Left cardiac atrium (tissue), 4 donors: ENCODE measurements at places on chromosomes 16 and 17. TPM values are rescaled to one million over a fixed set of nuclear protein-coding genes. Genes with fewer than 3 reads are reported as not detected.

Gene PRAC1
- not detected for total RNA-seq

Gene PRSS22
- total RNA-seq: not detected

DNA sequence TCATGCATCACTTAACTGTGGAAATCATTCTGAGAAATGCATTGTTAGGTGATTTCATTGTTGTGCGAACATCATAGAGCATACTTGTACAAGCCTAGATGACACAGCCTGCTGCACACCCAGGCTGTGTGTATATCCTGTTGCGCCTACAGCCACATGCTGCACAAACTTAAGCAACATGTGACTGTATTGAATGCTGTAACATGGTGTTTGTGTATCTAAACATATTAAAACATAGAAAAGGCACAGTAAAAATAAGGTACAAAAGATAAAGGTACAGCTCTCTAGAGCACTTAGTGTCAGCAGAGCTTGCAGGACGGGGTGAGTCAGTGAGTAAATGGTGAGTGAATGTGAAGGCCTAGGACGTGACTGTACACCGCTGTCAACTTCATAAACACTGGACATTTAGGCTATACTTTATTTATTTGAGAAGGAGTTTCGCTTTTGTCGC lies 11.9 kb downstream of the FOXK2 start:
- DNase-seq: no peak

DNA sequence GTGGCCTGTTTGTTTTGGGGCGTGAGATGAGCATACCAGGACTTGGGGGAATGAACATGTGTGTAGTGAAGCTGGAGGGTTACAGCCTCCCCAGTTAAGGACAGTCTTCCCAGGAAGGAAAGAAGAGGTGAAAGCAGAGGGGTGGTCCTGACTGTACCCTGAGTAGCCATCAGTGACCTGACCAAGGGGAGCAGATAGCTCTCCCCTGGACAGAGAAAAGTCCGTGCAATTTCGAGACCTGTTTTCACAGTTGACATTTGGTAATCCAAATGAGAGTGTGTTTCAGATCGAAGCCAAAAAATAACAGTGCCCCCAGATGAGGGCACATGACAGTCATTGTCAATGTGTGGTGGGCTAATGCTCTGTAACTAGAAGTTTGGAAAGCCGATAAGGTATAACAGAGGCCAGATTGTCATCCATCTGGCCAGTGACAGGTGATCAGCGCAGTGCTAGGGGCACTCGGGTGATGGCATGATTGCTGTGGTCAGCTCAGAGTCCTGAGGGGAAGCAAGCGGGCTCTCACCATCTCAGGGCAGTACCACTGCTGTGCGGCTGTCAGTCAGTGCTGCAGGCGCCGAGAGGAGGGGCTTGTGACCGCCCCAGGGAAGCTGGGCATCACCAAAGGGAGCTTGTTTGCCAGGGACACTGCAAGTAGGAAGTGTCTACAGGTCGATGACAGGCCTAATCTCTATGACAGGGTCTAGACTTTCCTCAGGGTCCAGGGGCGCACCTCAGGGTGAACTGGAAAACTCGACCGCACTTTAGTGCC lies 1.1 kb upstream of the NME2 start:
- DNase-seq: no peak

DNA sequence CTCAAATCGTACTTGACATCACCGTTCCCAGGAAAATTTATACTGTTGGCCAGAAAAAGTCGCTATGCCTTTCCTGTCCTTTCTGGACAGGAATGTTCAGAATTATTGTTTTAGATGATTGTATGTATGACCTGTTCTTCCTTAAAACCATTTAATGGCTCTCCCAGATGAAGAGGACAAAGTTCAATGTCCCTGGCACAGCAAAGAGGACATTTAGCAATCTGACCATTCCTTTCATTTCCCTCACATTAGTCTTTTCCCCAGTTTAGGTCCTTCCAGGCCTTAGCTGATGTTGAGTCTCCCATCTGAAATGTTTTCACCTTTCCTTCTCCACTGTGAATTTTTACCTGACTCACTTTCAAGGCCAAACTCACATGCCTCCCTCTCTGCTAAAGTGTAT lies 938.9 kb downstream of the CDH11 start:
- DNase-seq: no peak

Gene TP53TG3B
- not detected for total RNA-seq

Gene SULT1A4
- total RNA-seq: 4.0 TPM

GRCh38 chr16:67531247-67531646 lies 2.6 kb downstream of the RIPOR1 start:
- no peak for DNase-seq

- peak; percentile 44 for DNase-seq
Measured at GRCh38 chr16:10871157-10871991, 5.6 kb upstream of the CIITA start.

Gene FBXW10B
- 0.56 TPM for total RNA-seq

Gene TIGD7
- 6.3 TPM for total RNA-seq

GRCh38 chr17:27634776-27635175 lies 3.8 kb downstream of the LGALS9 start:
- no peak for DNase-seq

Gene PLEKHG4
- total RNA-seq: 2.2 TPM

DNA sequence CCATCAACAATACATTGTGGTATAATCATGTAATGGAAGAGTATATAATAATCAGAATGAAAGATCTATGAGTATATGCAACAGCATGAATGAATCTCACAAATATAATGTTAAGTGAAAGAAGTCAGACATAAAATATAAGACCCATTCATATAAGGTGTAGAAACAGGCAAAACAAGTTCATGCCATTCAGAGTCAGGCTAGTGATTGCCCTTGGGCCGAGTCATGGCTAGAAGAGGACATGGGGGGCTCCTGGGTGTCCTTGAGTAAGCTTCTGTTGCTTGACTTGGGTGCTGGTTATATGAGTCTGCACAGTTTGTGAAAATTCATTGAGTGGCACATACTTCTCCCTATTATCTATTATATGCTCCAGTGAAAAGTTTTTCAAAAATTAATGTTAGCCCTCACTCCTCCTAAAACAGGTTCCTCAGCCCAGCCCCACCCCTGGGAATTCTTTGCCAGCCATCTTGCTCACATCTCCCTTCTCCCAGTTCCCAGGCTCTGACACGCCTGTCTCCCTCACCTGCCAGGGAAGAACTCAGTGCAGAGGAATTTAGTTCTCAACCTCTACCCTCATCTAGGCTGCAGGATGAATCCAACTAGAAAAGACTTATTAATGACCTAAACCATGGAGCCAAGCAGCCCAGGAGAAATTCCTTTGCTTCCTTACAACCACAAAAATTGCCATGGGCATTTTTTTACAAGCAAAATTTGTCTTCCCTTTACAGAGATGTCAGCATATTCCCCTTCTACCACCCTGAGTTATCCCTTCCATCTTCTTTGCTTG lies 52.4 kb upstream of the NFAT5 start:
- DNase-seq: no peak

GRCh38 chr17:69357701-69358100 lies 30.8 kb upstream of the ABCA5 start:
- DNase-seq: no peak

Gene ARHGAP23
- 91.9 TPM for total RNA-seq

GRCh38 chr16:852451-853185 lies 52.1 kb upstream of the GNG13 start:
- DNase-seq: no peak

GRCh38 chr17:2712300-2713043 lies 908 bp upstream of the CLUH start:
- DNase-seq: no peak

DNA sequence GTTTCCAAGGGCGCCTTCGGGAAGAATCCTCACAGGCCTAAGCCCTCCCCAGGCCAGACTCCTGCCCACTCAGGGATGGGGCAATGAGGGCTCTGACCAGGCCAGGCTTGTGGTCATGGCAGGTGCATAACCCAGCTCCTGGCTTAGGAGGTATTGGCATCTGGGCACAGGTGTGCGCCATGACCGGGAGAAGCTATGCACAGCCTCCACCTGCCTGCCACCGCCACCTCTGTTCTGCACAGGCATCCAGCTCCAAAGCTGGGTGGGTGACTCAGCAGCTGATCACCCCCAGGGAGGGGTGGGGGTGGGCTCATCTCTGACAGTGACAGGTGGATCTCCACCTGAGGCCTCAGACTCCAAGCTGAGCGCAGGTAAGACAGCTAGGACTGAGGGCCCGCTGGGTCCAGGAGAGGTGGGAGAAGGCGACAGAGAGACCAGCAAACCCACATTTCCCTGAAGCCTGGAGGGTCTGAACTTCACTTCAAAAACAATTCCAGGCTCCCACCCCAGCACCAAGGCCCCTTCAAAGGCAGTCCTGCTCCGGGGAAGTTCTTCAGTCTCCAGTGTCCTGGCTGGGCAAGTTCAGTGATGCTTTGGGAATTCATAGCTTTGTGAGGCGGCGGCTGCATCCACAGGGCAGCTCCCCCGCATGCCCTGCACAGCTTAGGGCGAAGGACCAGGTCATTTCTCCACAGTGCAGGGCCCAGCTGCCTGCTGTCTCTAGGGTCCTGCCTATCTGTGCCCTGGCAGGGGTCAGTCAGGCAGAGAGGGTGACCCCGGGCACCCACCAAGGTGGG lies 121.6 kb upstream of the SMURF2 start:
- no peak for DNase-seq

- no peak for DNase-seq
Measured at GRCh38 chr16:24908716-24909115, 63.0 kb downstream of the SLC5A11 start.

- peak; percentile 75 for DNase-seq
Measured at GRCh38 chr16:87723226-87723623, 42.6 kb downstream of the KLHDC4 start.

DNA sequence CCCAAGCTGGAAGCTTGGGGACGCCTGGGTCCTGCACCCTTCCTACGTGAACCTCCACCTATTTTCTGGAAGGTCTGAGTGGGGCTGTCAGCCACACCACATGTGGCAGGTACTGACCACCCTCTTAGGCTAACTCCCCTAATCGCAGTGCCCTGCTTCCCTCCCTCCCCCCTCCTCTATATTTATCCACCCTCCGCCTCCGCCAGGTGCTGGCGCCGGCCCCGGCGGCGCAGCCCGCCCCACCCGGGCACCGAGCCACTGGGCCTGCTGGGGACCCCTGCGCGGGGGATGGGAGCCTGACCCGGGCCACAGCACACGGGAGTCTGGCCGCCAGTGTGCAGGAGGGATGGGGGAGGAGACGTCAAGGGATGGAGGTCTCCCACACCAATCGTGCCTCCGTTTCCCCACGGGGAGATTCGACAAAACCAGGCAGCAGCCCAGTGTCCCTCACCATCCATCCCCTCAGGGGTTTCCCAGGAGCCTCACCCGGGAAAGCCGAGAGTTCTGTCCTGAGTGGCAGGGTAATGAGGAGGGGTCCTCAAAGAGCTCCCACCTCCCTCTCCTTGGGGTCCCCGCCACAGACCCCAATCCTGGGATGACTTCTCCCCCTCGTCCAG lies 1.3 kb downstream of the PLEKHH3 start:
- DNase-seq: peak; percentile 45

GRCh38 chr16:53131050-53131362 lies 76.2 kb downstream of the CHD9 start:
- no peak for DNase-seq

GRCh38 chr16:87806641-87807546 lies 41.1 kb upstream of the KLHDC4 start:
- DNase-seq: peak; percentile 64

DNA sequence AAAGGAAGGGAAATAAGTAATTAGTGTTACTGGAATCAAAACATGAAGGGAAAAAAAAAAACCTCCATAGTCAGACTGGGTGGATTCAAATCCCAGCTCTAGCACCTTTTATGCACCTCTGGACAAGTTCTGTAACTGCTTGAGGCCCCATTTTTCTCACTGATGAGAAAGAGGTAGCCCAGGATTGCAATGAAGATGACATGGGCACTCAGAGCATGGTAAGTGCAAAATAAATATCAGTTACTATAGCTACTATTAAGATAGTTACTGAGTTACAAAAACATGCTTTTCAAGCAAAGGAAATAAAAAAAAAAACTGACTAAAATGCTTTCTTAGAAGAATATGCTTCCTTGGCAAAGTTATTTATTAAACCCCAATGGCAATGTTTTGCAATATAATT lies 58.8 kb downstream of the CEP95 start:
- DNase-seq: no peak

GRCh38 chr16:70749006-70749678 lies 51.8 kb downstream of the VAC14 start:
- no peak for DNase-seq

DNA sequence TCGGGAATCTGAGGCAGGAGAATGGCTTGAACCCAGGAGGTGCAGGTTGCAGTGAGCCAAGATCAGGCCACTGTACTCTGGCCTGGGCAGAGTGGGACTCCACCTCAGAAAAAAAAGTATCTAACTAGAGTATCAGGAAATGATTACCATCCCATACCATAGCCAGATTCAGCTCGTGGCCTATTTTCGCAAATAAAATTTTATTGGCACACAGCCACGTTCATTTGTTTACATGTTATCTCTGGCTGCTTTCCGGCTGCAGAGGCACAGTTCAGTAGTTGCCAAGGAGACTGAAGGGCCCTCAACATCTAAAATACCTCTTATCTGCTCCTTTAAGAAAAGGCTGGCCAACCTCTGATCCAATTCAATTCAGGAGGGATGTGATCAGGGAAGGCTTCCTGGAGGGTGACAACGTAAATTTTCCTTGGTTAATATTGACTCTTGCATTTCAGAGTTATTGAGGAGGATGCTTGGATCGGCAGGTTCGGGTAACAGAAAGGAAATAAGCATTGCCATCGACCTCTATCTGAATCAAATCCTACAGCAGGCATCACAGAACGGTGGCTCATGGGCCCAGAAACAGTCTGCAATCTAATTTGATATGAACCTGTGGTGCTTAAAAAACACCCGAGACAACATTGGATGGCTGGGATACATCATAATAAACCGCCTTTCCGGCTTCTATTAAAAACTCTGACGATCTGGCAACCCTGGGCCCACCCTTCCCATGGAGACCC lies 73.8 kb downstream of the XYLT1 start:
- peak; percentile 45 for DNase-seq

DNA sequence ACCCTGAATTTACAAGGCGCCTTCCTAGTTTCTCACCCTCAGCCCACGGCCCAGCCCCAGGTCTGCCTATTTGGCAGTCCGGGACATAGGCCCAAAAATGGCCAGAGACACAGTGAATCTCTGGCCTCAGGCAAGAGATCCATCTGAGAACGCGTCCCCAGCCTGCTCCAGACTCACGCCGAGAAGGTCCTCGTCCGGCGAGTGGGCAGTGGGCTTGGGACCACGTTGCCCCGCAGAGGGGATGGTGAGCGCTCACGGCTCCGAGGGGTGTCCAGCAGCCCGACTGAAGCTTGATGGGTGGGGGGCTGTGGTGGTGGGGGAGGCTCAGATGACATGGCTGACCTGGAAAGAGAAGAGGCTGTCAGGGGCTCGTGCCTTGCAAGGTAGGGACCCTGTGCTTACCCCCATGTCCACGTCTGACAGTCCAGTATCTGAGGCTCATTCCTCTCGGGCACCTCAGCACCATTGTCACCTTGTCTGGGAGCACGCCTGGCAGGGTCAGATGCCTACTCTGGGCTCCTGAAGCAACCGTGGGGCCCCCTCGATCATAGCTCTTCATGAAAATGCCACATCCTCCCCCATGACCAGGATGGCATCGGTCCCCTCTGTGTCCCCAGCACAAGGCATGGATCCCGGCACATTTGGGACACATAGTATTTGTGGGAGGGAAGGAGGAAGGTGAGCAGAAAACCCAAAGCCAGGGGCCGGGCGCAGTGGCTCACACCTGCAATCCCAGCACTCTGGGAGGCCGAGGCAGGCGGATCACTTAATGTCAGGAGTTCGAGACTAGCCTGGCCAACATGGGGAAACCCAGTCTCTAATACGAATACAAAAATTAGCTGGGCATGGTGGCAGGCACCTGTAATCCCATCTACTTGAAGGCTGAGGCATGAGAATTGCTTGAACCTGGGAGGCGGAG lies 9.6 kb downstream of the CARHSP1 start:
- peak; percentile 18 for DNase-seq

Gene WSCD1
- total RNA-seq: 2.6 TPM

GRCh38 chr16:19338335-19338734 lies 52.8 kb downstream of the CLEC19A start:
- no peak for DNase-seq

Gene NDUFAB1
- total RNA-seq: 445 TPM
